ENCODE measurements at places on chromosomes 2 and 18. TPM values are rescaled to one million over a fixed set of nuclear protein-coding genes. Genes with fewer than 3 reads are reported as not detected.

- DNase-seq = no peak
Measured at GRCh38 chr2:47028846-47029560, 113.4 kb upstream of the MCFD2 start.

The NDUFV2 gene
- 131 TPM for polyA plus RNA-seq

DNA sequence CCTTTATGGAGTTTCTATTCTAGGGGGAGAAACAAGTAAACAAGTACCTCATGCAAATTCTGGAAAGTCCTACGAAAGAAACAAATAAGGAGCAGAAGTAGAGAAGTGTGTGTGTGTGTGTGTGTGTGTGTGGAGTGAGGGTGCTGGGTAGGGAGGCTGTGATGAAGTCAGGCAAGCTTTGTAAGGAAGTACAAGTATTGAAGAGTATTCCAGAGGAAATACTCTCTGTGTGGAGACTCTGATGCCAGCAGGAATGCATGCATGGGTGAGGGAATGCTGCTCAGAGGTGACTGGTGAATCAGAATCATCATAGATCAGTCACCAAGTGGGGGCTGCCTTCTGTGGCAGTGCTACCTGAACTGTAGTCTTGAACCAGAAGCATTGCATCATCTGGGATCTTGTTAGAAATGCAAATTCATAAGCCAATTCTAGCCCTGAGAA lies 34.5 kb downstream of the SLC4A3 start:
- DNase-seq = no peak

GRCh38 chr2:161424891-161425727 lies 9.0 kb downstream of the TBR1 start:
- no peak for DNase-seq

GRCh38 chr2:151159109-151159662 lies 102.5 kb downstream of the RBM43 start:
- no peak for DNase-seq

- DNase-seq = no peak
Measured at GRCh38 chr18:43435851-43436250, 158.6 kb upstream of the SYT4 start.

DNA sequence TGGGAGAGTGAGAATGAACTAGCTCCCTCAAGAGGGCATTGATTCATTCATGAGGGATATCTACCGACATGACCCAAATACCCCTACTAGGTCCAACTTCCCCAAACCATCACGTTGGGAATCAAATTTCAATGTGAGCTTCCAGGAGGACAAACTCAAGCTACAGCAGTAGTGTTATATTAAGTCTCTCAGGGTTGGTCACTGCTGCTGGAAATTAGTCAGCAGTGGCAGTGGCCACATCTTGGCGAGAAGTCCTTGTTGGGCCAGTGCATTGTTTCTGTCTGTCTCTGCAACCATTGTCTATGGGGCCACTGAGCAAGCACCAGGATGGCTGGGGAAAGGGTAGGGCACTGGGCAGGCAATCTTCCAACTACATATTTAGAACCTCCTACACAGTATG lies 47.5 kb downstream of the THUMPD2 start:
- no peak for DNase-seq

DNA sequence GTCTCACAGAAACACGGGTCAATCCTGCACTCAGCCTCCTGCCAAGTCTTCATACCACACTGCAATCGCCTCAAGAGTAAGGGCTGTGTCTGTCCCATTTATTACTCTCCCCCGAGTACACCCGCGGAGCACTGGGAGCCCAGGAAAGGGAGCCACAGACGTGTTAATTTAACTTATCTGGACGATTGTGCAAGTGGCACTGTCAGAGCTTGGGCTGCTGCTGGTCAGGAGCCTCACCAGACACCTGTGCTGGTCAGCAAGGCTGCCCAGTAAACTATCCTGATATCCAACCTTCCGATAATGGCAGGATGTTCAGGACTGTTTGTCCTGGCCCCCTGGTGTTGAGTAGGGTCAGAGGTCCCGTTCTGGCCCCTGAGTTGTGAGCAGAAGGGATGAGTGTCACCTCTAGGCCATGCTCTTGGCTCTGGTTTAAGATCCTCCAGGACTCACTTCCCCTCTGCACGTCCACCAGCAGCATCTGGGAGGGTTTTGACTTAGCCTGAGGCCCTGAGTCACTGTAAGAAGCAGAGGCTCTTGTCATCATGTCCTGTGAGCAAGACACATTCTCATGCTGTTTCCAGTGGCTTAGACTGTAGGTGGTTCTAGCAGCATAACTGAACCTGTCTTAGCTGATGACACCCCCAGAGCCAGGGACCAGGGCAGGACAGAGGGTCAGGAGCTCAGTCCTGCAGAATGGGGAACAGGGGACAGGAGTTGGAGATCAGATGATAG lies 82.5 kb upstream of the ARL4C start:
- no peak for DNase-seq

The MDH1B gene
- polyA plus RNA-seq = 13.6 TPM

GRCh38 chr18:2324459-2324858 lies 246.8 kb downstream of the METTL4 start:
- DNase-seq = no peak

- no peak for DNase-seq
Measured at GRCh38 chr2:168789776-168790175, 12.7 kb upstream of the NOSTRIN start.

The FSIP2 gene
- polyA plus RNA-seq = 4.1 TPM

GRCh38 chr2:164061129-164061746 lies 325.4 kb upstream of the FIGN start:
- DNase-seq = peak; percentile 50

DNA sequence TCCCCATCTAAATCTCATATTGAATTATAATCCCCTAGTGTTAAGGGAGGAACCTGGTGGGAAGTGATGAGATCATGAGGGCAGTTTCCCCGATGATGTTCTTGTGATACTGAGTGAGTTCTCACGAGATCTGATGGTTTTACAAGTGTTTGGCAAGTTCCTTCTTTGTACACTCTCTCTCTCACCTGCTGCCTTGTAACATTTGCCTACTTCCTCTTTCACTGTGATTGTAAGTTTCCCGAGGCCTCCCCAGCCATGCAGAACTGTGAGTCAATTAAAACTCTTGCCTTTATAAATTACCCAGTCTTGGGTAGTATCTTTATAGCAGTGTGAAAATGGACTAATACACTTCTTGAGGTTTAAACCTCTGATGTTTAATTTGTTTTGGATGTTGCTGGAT lies 177.5 kb downstream of the CD8B2 start:
- no peak for DNase-seq

The TRIM54 gene
- polyA plus RNA-seq = 6.7 TPM

The POMC gene
- polyA plus RNA-seq = 8.4 TPM

DNA sequence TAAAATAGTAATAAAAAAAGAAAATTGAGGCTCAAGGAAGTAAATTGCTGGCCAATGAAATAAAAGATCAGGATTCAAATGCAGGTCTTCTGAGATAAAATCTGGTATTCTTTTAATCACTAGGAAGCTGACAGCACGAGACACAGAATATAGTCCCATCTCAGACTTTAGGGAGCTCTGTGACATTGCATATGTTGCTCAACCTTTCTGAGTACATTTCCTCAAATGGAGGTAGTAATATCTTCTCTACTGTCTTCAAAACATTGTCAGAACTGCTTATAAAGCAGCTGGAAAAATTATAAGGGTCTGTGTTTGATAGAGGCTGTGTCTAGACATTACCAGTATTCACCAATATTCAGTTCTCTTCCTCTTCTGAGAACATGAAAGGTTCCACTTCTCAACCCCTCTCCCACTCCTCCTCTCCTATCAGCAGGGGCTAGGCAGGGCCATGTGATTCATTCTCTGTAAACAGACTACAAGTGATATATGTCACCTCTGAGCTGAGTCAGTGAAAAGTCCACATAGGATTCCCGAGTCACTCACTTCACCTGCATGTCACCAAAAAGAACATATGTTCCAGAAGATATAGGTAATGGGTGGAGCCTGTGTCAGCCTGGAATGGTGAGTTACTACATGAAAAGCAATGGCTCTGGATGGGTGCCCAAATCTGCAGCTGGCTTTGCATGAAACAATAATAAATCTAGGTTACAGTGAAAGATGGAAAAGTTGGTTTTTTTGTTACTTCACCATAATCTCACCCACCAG lies 7.1 kb downstream of the KCNE4 start:
- DNase-seq = no peak

DNA sequence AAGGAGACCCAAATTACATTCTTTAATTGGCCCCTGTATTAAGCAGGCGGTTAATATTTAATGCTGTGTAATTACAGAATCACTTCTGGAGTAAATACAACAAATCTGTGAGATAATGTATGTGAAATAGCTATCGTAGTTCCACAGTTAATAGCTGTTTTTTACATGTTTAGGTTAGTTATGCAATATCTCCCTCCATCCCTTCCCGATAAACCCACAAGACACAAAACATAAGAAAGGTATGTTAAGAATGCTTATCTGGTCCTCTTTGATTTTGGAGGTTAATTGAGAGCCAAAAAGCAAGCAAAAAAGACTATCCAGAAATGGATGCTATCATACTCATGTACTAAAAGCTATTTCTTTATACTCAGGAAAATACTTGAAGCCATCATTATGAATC lies 49.1 kb downstream of the ZNF638 start:
- DNase-seq = no peak

GRCh38 chr18:77114152-77114414 lies 18.5 kb downstream of the MBP start:
- DNase-seq = no peak

GRCh38 chr2:54029721-54030395 lies 59.1 kb upstream of the PSME4 start:
- DNase-seq = no peak

DNA sequence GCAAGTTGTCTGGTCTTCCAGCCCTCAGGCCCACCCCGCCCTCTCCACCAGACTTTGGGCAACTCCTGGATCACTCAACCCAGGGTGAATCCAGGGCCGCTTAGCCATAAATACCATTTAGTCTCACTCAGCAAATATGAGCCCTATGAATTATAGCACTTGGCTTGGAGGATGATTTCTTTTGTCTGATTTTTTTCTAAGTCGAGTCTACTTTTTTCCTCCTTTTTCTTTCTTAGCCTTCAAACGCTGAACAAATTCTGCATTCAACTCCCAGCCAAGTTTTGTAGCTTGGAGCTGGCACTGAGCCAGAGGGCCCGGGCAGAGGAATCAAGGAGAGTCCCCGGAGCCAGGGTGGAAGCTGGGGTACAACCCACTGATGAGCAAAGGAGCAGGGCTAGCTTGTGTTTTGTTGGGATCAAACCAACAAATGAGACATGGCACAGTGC lies 48.7 kb downstream of the SERTAD2 start:
- no peak for DNase-seq

DNA sequence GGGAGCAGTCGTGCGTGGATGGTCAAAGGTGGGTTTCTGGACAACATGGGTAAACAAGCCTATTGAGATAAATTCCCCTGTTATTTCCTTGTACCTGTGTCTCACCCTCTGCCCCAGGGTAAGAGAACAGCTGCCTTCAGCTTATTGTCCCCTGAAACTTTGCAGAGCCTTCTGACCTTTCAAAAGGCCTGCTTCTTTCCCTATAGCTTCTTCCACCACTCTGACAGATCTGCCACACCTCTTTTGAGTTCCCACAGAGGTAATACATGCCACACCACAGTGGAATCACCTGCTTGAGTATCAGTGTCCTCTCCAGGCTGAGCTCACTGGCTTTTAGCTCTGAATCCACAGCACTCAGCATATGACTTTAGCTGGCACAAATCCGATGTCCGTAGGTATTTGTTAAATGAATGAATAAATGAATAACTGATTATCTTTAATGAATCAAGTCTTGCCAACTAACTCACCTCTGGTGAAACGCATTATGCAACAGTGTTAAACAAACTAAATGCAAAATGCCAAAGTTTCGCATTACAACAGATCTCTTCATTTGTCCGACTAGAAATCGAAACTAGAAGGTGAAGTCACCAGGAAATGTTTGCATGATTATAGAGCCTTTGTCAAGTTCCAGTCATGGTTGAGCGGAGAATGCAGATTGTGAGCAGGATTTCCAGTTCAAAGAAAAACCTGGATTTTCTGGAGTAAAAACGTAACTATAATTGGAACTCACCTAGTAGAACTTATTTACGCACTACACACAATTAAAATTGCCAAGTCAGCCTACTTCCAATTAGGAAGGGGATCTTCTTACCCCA lies 16.4 kb downstream of the DYNAP start:
- peak; percentile 63 for DNase-seq

- no peak for DNase-seq
Measured at GRCh38 chr18:67484458-67484857, 32.1 kb downstream of the DSEL start.

The AQP12A gene
- polyA plus RNA-seq = not detected

- DNase-seq = no peak
Measured at GRCh38 chr2:23609254-23609653, 224.3 kb downstream of the KLHL29 start.

GRCh38 chr2:63814114-63814513 lies 27.6 kb upstream of the UGP2 start:
- no peak for DNase-seq

DNA sequence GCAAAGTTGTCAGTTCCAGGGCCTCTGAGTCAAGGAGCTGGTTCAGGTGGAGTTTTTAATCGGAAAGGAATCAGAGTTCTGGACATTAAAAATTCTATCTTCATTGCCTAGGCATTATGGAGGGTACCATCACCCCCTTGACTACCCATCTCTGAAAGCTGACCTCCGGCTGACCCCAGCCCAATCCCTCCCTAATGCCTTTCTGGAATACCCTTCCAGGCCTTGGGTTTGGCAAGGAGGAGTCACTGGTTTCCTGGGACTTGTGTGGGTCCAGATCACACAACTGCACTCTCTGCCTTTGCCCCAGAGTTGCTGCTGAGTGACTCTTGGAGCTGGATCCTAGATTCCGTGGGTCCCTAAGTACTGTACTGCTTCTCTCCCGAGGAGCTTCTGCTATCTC lies 1.0 kb upstream of the OSR1 start:
- no peak for DNase-seq

DNA sequence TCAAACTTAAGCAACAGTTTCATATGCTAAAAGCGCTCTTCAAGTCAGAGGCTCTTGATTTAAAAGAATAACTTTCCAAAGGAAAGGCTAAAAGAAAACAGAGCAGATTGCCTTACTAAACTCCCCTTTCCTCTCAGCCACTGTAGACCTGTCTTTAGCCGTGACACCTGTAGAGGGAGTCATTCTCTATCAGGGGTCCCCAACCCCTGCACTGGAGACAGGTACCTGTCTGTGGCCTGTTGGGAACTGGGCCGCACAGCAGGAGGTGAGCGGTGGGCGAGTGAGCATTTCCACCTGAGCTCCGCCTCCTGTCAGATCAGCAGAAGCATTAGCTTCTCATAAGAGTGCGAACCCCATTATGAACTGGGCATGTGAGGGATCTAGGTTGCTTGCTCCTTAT lies 9.6 kb downstream of the SLC14A1 start:
- no peak for DNase-seq

The DCDC2C gene
- 0.65 TPM for polyA plus RNA-seq

- no peak for DNase-seq
Measured at GRCh38 chr18:74511823-74512222, 15.7 kb downstream of the CNDP2 start.

DNA sequence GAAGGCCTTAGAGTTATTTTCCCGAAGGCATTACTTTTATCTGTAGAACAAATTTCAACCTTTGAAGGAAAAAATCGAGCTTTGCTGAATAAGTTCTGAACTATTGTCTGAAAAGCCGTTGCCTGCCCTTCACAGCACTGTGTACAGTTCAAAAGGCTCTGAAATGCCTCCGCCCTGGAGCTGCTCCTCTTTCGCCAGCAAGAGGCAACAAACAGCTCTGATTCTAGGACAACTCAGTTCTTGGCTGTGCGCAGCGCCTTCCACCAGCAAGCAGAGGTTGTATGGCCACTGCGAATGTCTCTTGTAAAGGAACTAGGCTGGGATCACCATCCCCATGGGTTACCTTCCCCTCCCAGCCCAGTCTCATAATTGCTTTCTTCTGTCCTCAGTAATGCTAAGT lies 308.5 kb downstream of the GBX2 start:
- DNase-seq = no peak

- no peak for DNase-seq
Measured at GRCh38 chr2:71385012-71385411, 53.4 kb downstream of the ZNF638 start.

GRCh38 chr2:168521053-168521741 lies 65.1 kb downstream of the CERS6 start:
- peak; percentile 55 for DNase-seq
